ENCODE measurements at places on chromosomes 13 and 19.

GRCh38 chr19:19145684-19146608, 7.7 kb upstream of the TMEM161A start:
- peak; percentile 18 for DNase-seq

GRCh38 chr13:63336549-63336948, 1920.9 kb upstream of the PCDH20 start:
- DNase-seq, result no peak

GRCh38 chr13:23105051-23105450, 75.7 kb upstream of the SGCG start:
- DNase-seq, result no peak

DNA sequence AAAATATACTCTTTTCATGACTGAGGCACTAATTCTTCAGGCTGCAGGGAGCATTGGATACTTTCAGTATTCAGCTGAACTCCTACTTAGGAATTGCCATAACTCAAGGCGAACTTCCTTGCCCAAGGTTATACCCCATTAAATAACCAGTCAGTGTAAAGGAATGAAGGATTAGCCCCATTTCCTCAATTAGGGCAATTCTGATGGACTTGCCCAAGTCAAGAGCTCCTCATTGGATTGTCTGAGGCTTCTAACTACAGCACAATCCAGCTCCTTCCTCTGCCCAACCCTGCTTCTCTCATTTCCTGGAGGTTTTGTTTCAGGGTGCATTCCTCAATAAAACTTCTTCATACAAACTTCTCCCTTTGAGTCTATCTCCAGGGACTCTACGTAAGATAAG, 329.2 kb downstream of the LIG4 start:
- DNase-seq, result no peak

GRCh38 chr19:38661136-38661535, 13.7 kb downstream of the ACTN4 start:
- DNase-seq, result no peak

DNA sequence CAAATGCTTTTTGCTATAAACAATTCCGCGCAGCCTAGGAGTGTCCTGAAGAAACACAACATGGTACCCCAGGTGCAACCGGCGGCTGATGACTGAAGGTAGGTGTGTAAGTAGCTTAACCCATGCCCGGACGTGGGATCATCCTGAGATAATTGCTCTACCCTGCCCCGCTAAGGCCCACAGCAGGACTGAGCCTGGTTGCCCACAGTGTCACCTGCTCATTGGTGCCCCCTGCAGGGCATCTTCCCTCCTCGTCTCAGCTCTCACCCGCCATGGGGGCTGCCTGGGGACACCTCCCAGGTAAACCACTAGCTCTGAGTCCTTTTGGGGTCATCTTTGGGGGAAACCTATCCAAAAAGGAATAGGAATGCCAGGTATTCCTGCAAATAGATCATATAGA, 22.3 kb downstream of the TMEM161A start:
- DNase-seq, result no peak

- no peak for DNase-seq
These were observed 114.0 kb upstream of the SLC7A1 start for GRCh38 chr13:29709407-29710069.

DNA sequence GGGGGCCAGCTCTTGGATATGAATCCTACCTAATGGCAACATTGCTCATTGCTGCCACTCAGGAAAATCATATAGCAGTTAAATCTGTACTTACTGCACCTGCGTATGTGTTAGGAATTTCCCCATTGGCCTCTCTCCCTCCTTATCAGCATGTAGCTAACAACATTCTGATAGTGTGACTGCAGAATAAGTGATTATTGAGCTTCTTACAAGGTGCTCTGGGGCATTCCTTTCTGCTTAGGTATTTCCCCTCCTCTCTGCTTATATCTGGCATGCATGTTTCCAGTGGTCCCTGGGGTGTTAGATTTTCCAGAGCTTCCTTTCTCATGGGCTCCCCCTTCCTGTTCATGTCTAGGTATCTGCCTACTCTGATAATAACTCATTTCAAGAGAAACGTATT, 414.1 kb upstream of the SLITRK1 start:
- no peak for DNase-seq

Data from brain pericyte (primary cell).